ENCODE measurements at places on chromosomes 2 and 18. TPM values are rescaled to one million over a fixed set of nuclear protein-coding genes. Genes with fewer than 3 reads are reported as not detected.
A peak's percentile ranks its signal among the peaks of the same experiment; 100 is the strongest.

- H3K27me3 ChIP-seq = no peaks in the 10 kb centered on the region
- DNase-seq = no peak
- H3K4me1 ChIP-seq = no peaks in the 10 kb centered on the region
- H3K36me3 ChIP-seq = no peaks in the 10 kb centered on the region
- H3K4me3 ChIP-seq = no peak overlapping the region
- H3K27ac ChIP-seq = no peak overlapping the region
Measured at GRCh38 chr18:8695932-8696517, 9.3 kb upstream of the MTCL1 start.

GRCh38 chr2:196956069-196956468 lies 29.6 kb upstream of the PGAP1 start:
- no peaks in the 10 kb centered on the region for H3K27me3 ChIP-seq
- no peak overlapping the region for H3K4me3 ChIP-seq
- peaks cover 5% of the 10 kb centered on the region for H3K4me1 ChIP-seq
- H3K36me3 ChIP-seq = no peaks in the 10 kb centered on the region

GRCh38 chr2:125961739-125962138 lies 694.2 kb upstream of the GYPC start:
- H3K36me3 ChIP-seq = no peaks in the 10 kb centered on the region
- H3K27ac ChIP-seq = no peak overlapping the region
- H3K27me3 ChIP-seq = no peaks in the 10 kb centered on the region
- no peaks in the 10 kb centered on the region for H3K4me1 ChIP-seq
- H3K4me3 ChIP-seq = no peak overlapping the region

DNA sequence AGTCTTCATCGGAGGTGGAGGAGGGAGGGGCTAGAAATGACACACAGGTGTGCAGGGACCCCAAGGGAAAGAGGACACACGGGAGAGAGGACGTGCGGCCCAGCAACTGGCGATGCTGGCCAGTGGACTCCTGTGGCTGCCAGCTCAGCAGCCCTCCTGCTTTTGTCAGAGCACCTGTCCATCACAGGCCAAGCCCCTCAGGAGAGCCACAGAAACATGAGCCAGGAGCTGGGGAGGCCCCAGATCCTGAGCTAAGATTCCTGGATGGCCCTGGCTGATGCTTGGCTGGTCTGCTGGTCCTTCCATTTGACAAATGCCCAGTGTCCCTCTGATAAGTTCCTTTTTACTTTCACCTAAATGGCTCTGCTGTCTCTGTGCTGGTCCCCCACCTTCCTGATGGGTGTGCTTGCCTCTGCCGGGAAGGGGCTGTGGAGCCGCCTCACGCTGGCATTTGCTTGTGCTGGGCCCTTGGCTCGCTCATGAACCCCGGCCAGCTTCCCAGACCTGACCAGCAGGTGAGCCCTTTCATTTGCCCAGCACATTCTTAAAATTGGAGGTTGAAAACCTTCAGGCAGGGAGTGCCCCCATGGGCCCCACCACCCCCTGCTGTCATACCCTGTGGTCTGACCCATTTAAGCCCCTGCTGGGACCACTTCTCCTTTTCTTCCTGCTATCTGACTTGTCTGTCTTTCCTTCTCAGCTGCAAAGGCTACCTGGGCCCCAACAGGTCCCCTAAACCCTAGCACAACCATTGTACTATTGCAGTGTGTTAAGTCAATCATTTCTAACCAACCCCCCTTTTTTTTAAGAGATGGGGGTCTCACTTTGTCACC lies 37.3 kb downstream of the CYP27C1 start:
- no peak for DNase-seq
- H3K36me3 ChIP-seq = no peaks in the 10 kb centered on the region
- H3K27me3 ChIP-seq = no peaks in the 10 kb centered on the region
- no peak overlapping the region for H3K27ac ChIP-seq

- no peaks in the 10 kb centered on the region for H3K36me3 ChIP-seq
- H3K4me1 ChIP-seq = no peaks in the 10 kb centered on the region
- no peak overlapping the region for H3K27ac ChIP-seq
- no peak overlapping the region for H3K4me3 ChIP-seq
- DNase-seq = no peak
Measured at GRCh38 chr2:200054681-200055468, 99.5 kb downstream of the MAIP1 start.

The ZC3H6 gene
- 16.6 TPM for total RNA-seq

GRCh38 chr2:63700271-63700670 lies 111.5 kb downstream of the MDH1 start:
- no peaks in the 10 kb centered on the region for H3K4me1 ChIP-seq
- H3K36me3 ChIP-seq = no peaks in the 10 kb centered on the region
- no peak overlapping the region for H3K27ac ChIP-seq
- DNase-seq = no peak
- no peaks in the 10 kb centered on the region for H3K27me3 ChIP-seq

DNA sequence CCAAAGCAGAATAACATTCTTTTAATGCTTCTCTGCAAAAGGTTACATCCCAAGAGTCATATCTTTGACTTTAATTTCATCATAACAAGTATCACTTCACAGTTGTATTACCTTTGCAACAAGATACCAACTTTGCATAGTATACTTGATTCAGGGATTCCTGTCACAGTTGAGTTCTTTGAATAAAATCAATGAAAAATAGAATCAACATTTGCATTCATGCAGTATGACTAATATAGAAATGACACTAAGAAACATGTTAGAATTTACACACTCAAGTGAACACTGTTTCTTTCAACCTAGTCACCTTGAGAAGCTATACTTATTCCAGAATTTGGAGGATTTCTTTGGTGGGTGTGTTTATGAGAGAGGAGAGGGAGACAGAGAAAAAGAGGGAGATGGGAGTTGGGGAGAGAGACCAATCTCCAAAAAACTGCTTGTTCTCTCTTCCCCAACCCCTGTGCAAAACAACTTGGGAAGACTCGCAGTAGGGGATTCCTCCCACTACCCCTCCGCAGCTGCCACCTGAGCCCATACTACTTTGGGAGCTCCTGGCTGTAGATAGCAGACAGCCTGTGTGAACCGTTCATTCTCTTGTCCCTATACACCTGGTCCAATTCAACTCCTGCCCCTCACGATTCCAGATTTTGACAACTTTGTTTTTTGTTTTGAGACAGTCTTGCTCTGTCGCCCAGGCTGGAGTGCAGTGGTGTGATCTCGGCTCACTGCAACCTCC lies 57.7 kb downstream of the PELI1 start:
- peaks cover 3% of the 10 kb centered on the region for H3K4me1 ChIP-seq
- H3K4me3 ChIP-seq = no peak overlapping the region
- H3K36me3 ChIP-seq = no peaks in the 10 kb centered on the region
- H3K27ac ChIP-seq = no peak overlapping the region
- no peaks in the 10 kb centered on the region for H3K27me3 ChIP-seq
- DNase-seq = no peak

The CKAP2L gene
- total RNA-seq = 0.46 TPM

DNA sequence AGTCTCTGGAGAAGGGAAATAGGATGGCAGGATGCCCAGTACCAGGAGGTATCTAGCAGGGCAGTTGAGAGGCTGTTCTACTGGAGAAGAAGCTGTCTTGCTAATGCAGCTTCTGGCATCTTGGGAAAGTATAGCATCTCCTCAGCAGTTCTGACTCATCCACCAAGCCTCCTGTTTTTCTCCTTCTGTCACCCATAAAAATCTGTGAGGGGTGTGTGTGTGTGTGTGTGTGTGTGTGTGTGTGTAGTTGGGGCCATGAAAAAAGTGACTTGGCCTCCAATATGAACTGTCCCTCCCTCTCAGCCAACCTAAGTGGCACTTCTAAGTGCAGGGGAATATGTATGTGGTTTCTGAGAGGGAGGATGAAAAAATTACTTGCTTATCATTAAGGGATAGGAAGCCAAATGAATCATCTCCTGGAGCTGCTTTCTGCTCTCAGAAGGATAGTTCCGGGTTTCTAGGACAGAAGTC lies 83.9 kb downstream of the CBLN2 start:
- H3K36me3 ChIP-seq = no peaks in the 10 kb centered on the region
- no peaks in the 10 kb centered on the region for H3K27me3 ChIP-seq
- no peak overlapping the region for H3K4me3 ChIP-seq
- H3K27ac ChIP-seq = no peak overlapping the region
- H3K4me1 ChIP-seq = no peaks in the 10 kb centered on the region
- DNase-seq = no peak

- no peak overlapping the region for H3K4me3 ChIP-seq
- no peaks in the 10 kb centered on the region for H3K36me3 ChIP-seq
- no peaks in the 10 kb centered on the region for H3K4me1 ChIP-seq
- H3K27me3 ChIP-seq = no peaks in the 10 kb centered on the region
Measured at GRCh38 chr2:217685255-217685605, 317.6 kb downstream of the TNS1 start.

DNA sequence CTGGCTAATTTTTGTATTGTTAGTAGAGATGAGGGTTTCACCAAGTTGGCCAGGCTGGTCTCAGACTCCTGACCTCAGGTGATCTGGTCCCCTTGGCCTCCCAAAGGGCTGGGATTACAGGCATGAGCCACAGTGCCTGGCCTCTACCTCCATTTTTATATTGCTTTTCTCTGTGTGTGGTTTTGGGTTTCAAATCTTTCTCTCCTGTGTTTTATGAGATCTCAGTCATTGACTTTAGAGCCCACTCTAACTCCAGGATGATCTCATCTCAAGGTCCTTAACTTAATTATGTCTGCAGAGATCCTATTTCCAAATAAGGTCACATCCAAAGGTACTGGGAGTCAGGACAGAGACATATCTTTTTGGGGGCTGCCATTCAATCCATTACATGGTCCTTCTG lies 24.7 kb downstream of the ARL4C start:
- H3K27me3 ChIP-seq = no peaks in the 10 kb centered on the region
- no peaks in the 10 kb centered on the region for H3K4me1 ChIP-seq
- H3K27ac ChIP-seq = no peak overlapping the region
- DNase-seq = no peak

DNA sequence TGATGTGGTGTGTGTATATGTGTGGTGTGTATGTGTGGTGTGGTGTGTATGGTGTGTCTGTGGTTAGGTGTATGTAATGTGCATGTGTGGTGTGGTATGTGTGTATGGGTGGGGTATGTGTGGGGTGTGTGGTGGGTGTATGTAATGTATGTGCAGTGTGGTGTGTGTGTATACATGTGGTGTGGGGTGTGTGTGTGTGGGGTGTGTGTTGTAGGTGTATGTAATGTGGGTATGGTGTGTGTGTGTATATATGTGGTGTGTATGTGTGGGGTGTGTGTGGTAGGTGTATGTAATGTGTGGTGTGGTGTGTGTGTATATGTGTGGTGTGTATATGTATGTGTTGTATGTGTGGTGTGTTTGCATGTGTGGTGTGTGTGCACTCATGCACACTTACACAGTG lies 84.8 kb upstream of the ID2 start:
- no peak overlapping the region for H3K27ac ChIP-seq
- no peaks in the 10 kb centered on the region for H3K4me1 ChIP-seq
- DNase-seq = no peak

GRCh38 chr2:73830871-73831401 lies 2.2 kb downstream of the STAMBP start:
- H3K4me1 ChIP-seq = peaks cover 17% of the 10 kb centered on the region
- no peak overlapping the region for H3K27ac ChIP-seq
- no peaks in the 10 kb centered on the region for H3K27me3 ChIP-seq
- H3K36me3 ChIP-seq = peaks cover 32% of the 10 kb centered on the region

The TUBA4B gene
- total RNA-seq = not detected

DNA sequence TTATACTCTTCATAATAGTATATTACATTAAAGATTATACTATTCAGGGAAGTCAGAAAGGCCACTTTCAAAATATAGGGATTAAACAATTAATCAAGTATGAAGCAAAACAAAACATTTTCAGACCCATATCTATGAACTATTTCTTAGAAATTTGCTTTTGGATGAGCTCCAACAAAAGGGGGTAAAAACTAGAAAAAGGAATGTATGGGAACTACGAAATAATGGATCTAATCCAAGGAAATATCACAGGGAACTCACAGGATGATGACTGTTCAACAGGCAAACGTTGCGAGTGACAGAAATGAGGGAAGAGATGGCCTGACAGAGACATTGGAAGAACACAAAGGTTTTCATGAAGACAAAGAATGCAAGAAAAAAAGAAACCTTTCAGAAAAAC lies 27.9 kb downstream of the G6PC2 start:
- no peaks in the 10 kb centered on the region for H3K4me1 ChIP-seq
- no peaks in the 10 kb centered on the region for H3K27me3 ChIP-seq
- H3K36me3 ChIP-seq = no peaks in the 10 kb centered on the region
- no peak overlapping the region for H3K4me3 ChIP-seq

GRCh38 chr2:109398366-109399015 lies 215.3 kb downstream of the SEPTIN10 start:
- no peaks in the 10 kb centered on the region for H3K4me1 ChIP-seq
- H3K36me3 ChIP-seq = no peaks in the 10 kb centered on the region
- H3K4me3 ChIP-seq = no peak overlapping the region
- no peaks in the 10 kb centered on the region for H3K27me3 ChIP-seq

The BBS5 gene
- 6.0 TPM for total RNA-seq

- DNase-seq = no peak
- peak overlapping the region; percentile 97 for H3K4me3 ChIP-seq
- peaks cover 31% of the 10 kb centered on the region for H3K4me1 ChIP-seq
Measured at GRCh38 chr2:53969968-53970723, 647 bp downstream of the PSME4 start.
